Activated T-helper 17 cell treated with anti-CD3 and anti-CD28 coated beads, Interleukin-2, amount 50 U/mL, for 72 hours (primary cell): ENCODE measurements at places on chromosomes 2 and 18.

DNA sequence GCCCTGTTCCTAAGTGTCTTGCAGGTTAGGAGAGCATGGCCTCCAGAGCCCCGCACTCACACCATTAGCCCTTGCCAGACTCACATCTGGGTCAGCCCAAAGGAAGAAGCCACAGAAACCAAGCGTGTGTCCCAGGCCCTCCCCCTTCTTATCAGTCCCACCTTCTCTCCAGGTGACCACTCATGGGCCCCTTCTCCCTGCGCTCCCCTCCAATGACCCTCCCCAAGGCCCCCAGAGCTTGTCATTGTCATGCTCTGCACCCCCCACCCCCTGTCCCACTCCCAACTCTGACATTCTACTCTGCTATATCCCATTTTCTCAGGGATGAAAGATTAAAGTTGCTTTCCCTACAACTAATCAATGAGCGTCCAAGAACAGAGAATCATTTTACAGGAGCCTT, 30.1 kb downstream of the CAPN14 start:
- no peak for ATAC-seq

GRCh38 chr2:111221701-111222100, 101.0 kb downstream of the BCL2L11 start:
- ATAC-seq, result no peak

- ATAC-seq, result no peak
These were observed 22.5 kb downstream of the SLC14A2 start for GRCh38 chr18:45637546-45638327.

- ATAC-seq, result no peak
These were observed 10.9 kb upstream of the NFATC1 start for GRCh38 chr18:79384834-79385233.

DNA sequence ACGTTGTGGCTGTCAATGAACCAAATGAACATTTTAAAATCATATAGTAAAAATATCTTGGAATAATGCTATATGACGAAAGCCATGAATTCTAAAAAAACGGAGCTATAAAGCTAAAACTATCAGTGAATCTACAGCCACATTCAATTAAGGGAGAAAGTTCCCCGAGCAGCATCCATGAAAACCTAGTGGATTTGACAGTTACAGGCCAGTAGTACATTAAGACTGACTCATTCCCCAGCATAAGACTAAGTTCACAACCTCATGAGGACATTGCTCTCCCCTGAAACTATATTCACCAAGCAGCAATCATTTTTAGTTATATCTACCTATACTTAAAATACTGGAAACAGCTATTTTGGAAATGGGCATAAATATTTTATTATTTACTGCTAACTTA, 36.6 kb downstream of the KIDINS220 start:
- ATAC-seq, result no peak

- peak; percentile 50 for ATAC-seq
These were observed 19.7 kb upstream of the ARHGAP25 start for GRCh38 chr2:68714866-68715265.

DNA sequence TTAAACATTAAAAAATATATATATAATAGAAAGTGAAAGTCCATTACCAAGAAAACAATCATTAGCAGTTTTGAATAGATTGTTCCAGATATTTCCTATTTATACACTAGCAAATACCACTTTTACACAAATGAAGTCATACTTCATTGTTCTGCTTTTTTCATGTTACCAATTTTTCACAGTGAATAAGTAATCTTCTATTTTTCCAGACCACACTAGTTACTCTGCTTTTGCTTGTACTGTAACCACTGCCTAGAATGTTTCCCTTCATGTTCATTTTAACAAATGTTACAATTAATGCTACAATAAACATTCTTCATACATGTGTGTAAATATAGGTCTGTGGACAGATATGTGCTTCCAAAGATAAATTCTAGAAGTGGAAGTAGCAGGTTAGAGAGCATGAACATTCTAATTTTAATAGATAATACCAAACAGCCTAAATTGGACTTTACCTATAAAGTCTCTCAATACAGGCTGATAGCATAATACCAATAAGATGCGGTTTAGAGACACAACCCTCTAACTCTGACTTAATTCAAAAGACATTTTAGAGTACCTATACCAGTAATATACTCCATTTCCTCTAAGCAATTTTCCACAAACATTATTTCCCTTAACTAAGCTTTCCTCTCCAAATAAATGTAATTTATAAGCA, 17.0 kb downstream of the ITSN2 start:
- ATAC-seq, result no peak

GRCh38 chr2:225598426-225598825, 198.9 kb downstream of the NYAP2 start:
- ATAC-seq, result no peak

GRCh38 chr18:32324181-32324580, 134.3 kb downstream of the MEP1B start:
- no peak for ATAC-seq

DNA sequence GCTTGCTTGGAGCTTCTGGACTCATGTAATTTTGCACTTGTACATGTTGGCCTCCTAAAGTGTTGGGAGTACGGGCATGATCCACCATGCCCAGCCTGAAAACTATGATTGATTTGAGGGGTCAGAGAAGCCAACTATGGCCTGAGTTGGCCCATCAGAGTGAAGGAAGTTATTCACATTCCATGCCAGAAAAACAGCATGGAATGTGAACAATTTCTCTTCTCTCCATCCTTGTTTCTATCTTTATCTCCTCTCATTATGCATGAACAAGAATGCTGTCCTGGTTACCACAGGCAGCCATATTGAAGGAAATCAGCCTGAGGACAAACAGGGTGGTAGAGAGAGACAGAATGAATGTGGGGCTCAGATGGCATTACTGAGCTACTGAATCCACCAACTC, 3.5 kb upstream of the CD226 start:
- ATAC-seq, result no peak

DNA sequence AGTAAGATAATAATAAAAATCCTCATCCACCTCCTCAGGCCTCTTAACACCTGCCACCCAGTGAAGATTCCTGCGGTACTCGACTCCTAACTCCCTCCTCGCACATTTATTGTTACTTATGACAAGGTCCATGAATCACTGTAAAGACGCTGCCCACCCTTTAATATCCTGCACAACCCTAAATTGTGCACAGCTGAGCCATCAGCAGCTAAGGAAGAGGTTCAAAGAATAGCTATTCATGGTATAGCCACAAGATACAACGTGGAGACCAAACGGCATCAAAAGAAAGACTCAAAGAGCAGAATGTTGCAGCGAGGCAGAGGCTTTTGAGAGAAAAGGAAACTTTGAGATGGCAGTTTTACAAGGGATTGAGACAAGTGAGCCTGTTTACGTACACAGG, 266.3 kb downstream of the SATB2 start:
- ATAC-seq, result no peak

DNA sequence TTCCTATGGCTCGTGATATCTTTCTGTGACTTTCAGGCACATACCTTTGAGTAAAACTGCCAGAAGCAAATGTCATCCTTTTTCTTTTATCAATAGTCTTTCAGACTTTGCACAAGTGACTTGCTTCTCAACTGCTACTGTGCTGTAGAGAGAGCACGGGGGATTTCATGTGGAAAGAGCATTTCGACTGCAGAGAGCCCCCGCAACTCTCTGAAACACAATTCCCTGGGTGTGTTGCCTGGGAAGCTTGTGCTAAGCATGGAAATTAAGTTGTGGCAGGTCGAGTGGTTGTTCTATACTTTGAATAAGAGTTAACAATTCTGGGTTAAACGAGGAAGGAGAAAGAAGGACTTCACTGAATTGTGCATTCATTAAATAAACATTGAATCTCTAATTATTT, 659.1 kb downstream of the TDRD15 start:
- no peak for ATAC-seq

GRCh38 chr2:102788885-102789260, 27.0 kb downstream of the TMEM182 start:
- no peak for ATAC-seq

GRCh38 chr2:104102615-104103014, 751.3 kb upstream of the POU3F3 start:
- no peak for ATAC-seq

DNA sequence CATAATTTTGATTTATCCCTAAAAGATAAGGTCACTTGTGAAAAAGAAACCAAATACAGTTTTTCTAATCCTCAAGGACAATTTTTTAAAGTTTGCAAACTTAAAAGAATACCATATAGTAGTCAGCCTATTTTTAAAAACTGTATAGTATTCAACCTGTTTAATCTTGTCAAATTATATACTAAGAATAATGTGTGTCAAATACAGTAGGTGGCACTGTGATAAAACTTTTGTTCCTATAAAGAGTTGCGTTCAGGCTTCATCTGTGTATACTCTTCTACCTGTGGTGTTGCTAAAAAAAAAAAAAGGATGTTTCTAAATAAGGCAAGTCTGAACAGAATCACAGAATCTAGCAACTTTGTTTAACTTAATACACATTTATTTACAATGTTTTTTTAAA, 68.6 kb downstream of the CCDC138 start:
- no peak for ATAC-seq

GRCh38 chr2:240143801-240144648, 3.6 kb upstream of the OTOS start:
- ATAC-seq, result peak; percentile 90

GRCh38 chr18:31451625-31452024, 4.1 kb downstream of the DSG3 start:
- no peak for ATAC-seq

GRCh38 chr2:104638190-104638858, 215.6 kb upstream of the POU3F3 start:
- no peak for ATAC-seq

DNA sequence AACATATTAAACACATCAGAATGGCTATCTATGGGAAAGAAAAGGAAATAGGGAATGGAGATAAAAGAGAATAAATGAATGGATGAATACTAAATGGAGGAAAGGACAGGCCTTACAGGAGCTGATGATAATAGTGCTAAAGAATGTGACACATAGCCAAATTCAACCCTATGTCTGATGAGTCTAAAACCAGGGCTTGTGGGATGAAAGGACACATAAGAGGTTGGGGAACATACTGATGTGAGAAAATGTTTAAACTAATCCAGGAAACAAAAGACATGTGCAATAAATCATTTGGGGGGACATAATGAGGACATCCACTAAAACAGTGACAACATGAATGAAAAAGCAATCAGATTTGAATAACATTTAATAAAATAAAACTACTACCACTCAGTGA, 120.0 kb downstream of the DYM start:
- no peak for ATAC-seq

DNA sequence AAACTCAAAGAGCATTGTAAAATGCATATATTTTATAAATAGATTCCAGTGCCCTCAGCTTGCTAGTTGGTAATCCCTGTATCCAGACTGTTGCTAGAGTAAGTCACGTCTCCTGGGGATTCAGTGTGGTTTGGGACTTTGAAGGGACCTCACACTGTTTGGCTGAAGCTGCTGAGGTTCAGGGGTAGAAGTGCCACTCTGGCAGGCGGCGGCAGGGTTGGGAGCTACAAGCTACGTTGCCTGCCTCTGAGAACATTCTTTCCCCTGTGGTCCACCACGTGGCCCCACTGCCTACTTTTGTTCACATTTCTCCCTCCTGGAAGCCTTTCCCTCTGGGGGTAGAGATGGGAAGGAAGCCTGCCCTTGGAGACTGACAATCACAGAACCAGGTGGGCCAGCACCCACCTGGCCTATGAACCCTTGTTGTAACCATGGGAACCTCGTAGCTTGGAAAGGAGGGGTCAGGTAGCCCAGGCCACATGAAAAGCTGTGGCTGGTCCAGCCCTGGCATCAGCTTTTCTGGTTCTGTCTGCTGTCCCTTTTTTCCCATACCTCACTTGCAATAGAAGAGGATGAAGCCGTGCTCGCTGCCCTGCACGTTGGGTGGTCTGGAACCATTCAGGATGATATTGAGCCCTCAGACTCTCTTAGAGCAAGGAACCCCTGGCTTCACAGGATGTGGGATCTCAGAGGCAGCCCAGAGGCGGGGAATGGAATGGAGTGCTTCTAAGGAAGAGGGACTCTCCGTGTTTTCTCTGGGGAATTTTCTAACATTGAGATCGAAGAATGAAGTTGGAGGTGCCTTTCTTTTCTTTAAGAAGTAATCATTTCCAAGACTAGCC, 2.9 kb downstream of the RNF144A start:
- no peak for ATAC-seq

DNA sequence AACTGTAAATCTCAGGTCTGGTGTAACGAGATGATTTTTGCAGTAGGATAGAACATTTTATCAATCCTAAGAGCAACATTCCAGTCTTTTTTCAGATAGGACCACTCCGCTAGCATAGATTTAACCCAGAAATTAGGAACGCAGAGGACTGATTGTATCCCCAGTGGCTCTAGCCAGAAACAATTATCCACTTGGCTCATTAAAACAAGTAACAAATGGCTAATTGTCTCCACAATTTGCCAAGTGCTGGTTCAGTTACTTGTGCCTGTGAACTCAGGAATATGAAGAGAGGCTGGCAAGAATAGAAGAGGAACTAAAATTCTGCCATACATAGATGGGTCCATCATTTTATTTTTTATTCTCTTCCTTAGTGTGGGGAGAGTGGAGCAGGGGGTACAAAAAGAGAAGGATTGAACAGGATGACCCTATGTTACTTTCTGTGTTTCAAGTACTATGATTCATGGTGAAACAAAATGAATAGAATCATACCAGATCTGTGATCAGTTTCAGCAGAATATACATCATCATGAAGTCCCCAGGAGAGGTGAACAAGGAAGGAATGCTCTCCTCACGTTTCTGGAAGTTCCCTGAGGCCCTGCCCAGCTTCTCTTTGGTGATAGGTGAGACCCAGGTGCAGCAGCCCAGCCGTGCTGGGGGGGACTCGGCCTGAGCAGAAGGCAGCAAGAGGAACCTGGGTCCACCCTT, 121.6 kb downstream of the ARL4C start:
- ATAC-seq, result peak; percentile 53

DNA sequence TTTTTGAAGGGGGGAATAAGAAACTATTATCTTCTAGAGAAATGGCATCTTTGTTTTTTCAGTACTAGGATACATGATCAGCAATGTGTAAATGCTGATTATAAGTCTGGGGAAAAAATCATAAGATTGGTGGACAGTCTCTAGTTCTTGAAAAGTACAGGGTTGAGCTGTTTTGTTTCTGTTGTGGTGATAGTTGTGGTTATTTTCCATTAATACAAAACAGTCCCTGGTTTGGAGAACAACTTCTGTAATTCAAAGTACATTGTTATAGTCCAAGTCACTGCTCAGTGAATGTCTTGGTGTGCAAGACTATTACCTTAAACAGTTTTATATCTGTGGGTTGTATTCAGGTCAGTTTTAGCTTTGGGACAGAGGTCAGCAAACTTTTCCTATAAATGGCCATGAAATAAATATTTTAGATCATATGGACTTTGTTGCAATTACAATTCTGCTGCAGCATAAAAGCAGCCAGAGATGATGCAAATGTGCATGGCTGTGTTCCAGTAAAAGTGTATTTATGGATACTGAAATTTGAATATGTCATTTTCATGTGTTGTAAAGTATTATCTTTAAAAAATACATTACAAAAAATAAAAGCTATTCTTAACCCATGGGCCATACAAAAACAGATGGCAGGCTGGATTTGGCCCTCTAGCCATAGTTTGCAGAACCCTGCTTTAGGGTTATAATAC, 111.0 kb downstream of the CERS6 start:
- ATAC-seq, result no peak

GRCh38 chr2:3399381-3399780, 19.9 kb downstream of the TRAPPC12 start:
- no peak for ATAC-seq
